ENCODE measurements at places on chromosomes 2 and 18.

- DNase-seq: peak; percentile 72
These were observed 697 bp downstream of the KCMF1 start for GRCh38 chr2:84971510-84972206.

GRCh38 chr2:74188018-74188601 lies 9.4 kb upstream of the MOB1A start:
- DNase-seq: no peak

DNA sequence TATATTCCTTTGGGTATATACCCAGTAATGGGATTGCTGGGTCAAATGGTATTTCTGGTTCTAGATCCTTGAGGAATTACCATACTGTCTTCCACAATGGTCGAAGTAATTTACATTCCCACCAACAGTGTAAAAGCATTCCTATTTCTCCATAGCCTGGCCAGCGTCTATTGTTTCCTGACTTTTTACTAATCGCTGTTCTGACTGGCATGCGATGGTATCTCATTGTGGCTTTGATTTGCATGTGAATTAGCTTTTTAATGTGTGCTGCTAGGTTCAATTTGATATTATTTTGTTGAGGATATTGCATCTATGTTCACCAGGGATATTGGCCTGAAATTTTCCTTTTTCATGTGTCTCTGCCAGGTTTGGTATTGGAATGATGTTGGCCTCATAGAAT lies 67.4 kb upstream of the VRK2 start:
- DNase-seq: no peak

DNA sequence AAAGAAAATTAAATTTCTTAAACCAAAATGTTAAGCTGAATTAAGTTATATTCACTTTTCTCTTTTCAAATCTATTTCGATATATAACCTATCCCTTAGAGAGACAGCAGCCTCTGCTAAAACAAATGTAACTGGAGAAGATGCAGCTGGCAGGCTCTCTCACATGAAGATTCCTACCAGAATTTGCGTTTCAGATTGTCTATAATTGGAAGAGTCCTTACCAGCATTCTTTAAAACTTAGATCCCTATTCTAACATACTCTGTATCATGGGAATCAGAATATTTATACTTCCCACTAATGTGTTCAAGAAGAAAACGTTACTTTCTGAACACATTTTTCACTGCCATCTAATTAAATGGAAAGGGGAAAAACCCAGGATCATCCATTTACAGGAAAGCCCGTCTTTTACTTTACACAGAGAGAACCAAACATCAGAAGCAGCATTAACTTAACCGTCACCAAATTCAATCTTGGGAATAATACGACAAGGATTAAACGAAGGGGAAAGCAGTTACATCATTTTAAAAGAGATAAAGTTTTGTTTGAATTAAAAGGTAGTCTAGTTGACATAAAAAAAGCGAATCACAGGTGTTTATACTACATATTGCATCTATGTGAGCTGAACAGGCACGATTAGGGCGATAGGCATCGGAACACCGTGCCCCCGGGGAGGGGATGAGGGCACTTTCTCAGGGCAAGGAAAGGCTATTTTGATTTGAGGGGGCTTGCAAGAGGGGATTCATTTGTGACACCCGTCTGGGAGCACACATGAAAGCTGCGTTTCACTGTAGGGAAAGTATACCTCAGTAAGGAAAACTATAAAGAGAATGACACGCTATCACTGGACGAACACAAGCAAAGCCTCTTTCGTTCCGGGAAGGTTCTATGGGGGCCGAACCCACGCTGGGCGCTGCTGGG lies 1.3 kb downstream of the PTPN2 start:
- no peak for DNase-seq

DNA sequence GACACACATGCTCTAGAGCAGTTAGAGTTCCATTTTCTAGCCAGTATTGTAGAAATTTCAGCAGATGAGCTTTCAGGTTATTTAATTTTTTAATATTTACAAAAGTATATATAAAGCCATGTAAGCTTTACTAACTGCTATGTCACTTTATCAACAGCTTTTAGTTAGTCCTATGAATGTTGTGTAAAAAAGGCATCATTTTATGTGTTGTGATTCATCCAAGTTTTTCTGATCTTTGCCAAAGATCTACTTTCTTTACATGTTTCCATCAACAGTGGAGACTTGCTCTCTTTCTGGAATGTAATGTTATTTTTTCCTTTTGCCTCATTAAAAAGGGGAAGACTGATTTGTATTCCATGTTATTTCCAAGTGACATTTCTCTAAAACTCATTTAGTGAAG lies 125.2 kb upstream of the TFPI start:
- no peak for DNase-seq

GRCh38 chr2:191738667-191739066 lies 60.7 kb downstream of the NABP1 start:
- DNase-seq: no peak

Measured in stimulated activated naive CD8-positive, alpha-beta T cell treated with anti-CD3 and anti-CD28 coated beads, Interleukin-15, Interleukin-2, amounts not matched to agents 100 U/mL and 50 U/mL, for 24 hours (primary cell).